ENCODE measurements at places on chromosomes 2 and 18. TPM values are rescaled to one million over a fixed set of nuclear protein-coding genes. Genes with fewer than 3 reads are reported as not detected.

VIL1 gene
- 0.47 TPM for total RNA-seq

- DNase-seq: peak; percentile 5
These were observed 245.6 kb downstream of the HDAC4 start for GRCh38 chr2:239154971-239155805.

DNA sequence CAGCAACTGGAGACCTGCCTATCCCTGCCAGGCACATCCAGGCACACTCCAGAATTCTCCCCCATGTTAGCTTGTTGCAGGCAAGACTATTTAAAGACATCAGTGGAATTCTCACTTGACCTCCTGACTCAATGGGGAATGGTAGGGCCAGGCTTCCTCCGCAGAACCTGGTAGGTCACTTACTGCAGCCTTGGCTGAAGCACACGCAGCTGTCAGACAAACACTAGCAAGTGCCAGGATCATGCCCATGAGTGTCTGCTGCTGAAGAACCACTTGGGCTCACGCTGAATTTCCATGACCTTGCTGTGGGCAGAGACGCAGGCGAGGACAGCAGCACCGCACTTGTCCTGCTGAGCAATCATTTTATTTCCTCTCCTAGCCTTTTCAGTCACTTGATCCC is 3.2 kb downstream of the LRRC30 start:
- no peak for DNase-seq

- no peak for DNase-seq
These were observed 63.6 kb upstream of the ACSL3 start for GRCh38 chr2:222797261-222797660.
